ENCODE measurements at places on chromosomes 5 and 9.

GRCh38 chr5:34474573-34475021 lies 181.5 kb upstream of the RAI14 start:
- DNase-seq: peak; percentile 67

- peak; percentile 46 for DNase-seq
These were observed 52.5 kb downstream of the EFNA5 start for GRCh38 chr5:107618242-107618641.

DNA sequence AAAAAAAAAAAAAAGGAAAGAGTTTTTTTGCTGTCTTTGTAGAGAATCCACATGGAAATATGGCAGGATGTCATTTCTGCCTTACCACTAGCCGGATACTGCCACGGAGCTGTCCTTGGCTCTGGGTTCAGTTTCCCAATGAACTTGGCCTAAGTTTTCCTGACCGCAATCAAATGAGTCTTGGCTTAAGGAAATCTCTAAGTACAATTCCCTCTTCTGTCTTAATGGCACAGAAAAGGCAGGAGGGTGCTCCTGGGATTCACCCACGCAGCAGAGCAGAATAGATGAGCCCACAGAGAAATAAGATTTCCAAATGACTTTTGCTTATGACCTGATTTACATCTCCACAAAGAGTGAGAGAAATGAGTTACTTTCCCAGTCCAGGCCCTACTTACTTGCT lies 284.0 kb upstream of the VLDLR start:
- DNase-seq: no peak

- DNase-seq: no peak
These were observed 1.1 kb downstream of the CD14 start for GRCh38 chr5:140631831-140632365.

- DNase-seq: no peak
These were observed 141.4 kb downstream of the C5orf15 start for GRCh38 chr5:133827011-133827410.

GRCh38 chr5:87076931-87077330 lies 190.8 kb upstream of the RASA1 start:
- DNase-seq: peak; percentile 48

DNA sequence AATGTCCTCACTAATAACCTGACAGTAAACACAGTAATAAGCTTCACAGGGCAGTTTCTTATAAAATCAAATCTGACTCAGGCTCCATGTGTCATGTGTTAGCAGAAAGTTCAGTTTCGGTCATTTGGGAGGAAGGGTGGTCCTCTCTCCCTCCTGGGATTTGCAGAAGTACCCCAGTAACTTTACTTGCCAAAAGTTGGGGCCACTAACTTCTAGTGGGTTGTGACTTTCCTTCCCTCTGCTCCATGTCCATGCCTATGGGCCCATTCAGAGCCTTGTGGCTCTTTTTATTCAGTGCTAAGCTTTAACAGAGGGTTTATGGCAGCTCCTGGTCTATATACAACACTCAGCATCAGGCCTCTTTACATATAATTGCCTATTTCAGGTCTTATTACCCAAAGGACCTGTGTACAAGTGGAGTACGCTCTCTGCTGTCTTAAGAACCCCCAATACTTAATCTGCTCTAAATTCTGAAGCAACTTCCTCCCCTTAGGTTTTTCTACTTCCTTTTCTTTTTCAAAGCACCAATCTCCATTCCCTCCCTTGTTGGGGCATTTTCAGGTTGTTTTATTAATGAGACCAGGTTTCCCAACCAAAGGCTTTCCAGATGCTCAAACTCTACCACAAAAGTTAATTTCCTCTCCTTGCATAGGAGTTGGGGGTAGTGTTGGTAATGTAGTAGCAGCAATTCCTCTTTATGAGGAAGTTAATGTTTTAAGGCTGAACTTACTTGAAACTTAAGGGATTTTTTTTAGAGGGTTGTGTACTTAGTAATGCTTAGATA lies 107.7 kb downstream of the CCDC192 start:
- no peak for DNase-seq

GRCh38 chr9:127647451-127647850 lies 35.4 kb downstream of the STXBP1 start:
- DNase-seq: no peak

- DNase-seq: no peak
These were observed 36.4 kb downstream of the PHF2 start for GRCh38 chr9:93612796-93613154.

DNA sequence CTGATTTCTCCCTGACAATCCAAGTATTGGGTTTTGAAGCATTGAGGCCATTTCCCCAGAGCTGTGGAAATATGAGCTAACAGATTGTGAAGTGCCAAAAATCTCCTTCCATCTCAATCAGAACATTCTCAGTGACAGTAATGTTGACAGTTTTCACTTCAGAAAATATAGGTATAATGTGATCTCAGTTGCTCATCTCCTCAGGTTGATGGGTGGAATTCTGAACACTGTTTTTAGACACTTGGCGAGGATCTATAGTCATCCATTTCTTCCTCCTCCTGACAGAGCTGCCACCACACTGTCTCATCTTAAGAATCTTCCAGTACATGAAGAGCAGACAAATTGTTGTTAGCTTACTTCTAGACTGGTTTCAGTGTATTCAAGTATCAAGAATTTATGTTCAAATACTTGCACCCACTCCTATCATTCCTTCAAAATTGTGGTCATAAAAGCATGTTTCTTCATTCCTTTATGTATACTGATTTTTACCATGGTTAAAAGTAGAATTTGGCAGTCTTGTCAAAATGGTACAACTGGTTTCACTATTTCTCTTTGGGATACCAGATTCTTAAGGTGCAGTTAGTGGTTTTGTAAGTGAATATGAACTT lies 199.7 kb upstream of the TLE4 start:
- DNase-seq: no peak

GRCh38 chr9:77677957-77678535 lies 29.9 kb upstream of the GNA14 start:
- DNase-seq: no peak

GRCh38 chr9:96612105-96612965 lies 7.3 kb downstream of the CDC14B start:
- DNase-seq: peak; percentile 62

GRCh38 chr5:149559706-149560105 lies 8.5 kb upstream of the CSNK1A1 start:
- peak; percentile 75 for DNase-seq

DNA sequence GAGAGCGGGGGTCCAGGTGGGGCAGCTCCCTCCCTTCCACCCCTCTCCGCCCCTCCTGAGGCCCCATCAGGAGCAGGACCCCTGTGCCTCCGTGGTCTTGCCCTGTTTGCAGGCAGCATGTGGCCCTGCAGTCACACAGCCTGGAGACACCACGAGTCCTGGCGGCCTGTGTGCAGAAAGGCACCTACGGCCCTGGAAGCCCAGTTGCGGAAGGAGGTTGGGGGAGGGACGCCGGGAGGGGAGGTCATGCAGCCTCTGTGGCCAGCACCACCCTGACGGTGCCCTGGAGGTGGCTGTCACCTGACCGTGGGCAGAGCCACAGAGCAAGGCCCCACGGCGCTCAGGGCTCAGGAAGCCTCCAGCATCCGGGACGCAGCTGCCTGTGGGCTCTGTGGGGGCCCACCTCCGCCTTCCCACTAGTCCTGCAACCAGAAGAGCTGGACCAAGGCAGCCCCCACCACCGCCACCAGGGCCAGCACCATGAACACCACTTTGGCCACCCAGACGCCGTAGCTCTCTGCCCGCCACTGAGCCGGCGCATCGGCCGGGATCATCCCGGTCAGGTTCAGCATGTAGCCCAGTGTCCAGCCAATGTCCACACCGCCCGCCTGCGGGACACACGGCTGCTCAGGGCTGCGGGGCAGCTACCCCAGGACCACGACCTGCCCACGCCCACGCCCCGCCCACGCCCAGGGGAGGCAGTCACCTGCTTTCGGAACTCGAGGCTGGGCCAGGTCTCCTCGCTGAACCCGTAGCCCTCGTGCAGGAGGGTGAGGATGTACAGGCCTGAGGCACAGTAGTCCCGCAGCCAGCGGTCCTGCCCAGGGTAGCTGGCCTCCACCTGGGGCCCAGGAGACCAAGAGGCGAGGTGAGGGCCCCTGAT lies 6.4 kb downstream of the ENTPD8 start:
- DNase-seq: no peak

DNA sequence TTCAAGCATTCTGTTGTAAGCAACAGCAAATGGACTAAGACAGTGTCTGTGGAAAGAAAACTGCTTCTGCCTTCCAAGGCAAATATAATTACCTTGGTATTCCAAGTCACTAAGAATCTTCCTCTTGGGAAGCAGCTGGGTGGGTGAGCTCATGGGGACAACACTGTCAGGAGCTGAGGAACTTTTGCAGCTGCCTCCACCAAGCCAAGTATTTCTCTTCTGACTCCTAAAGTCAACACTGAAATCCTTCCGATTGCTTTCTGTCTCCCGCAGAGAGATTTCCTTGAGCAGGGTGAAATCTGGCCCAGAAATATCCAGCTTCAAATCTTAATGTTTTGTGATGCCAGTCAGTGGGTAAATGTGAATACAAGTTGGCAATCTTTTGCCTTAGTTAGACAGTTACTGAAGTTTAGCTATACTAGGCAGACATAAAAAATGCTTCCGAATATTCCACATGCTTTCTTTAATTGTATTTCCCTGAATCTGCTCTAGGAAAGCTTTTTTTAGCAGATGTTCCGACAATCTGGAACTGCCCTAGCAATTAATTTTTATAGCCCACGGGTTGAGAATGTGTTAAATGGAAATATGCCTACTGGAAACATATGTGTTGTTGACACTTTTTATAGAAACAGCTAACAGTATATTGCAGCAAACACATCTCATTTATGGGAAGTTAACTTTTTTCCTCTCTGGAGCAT lies 369.9 kb upstream of the DAB2 start:
- no peak for DNase-seq

DNA sequence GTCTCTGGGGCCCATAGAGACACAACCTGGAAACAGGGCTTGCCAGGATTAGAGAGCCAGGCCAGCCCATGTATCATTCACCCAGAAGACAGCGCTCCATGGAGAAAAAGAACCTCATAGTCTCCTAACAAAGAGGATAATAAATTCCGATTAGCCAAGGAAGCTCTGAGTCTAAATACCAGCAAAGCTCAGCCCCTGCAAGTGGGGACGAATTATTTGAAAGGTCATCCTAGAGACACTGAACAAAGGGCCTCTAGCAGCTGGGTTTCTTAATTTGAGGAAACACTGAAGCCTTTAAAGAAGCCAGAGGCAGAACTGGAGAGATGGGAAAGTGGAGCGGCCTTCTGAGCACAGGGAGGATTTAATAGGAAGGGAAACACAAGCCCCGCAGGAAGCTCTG lies 287.1 kb upstream of the ZNF462 start:
- no peak for DNase-seq

- no peak for DNase-seq
These were observed 120.2 kb downstream of the ICE1 start for GRCh38 chr5:5542654-5543053.

GRCh38 chr9:91517801-91518200 lies 94.2 kb upstream of the NFIL3 start:
- no peak for DNase-seq

- no peak for DNase-seq
These were observed 711.4 kb downstream of the MTRR start for GRCh38 chr5:8580298-8580697.

GRCh38 chr9:71704796-71705195 lies 63.5 kb downstream of the CEMIP2 start:
- no peak for DNase-seq
